Hair follicle dermal papilla cell (primary cell): ENCODE measurements at places on chromosomes 16 and 17. TPM values are rescaled to one million over a fixed set of nuclear protein-coding genes. Genes with fewer than 3 reads are reported as not detected.

Gene ZPBP2
- not detected in 2 replicates for total RNA-seq

Gene SIRT7
- total RNA-seq, result 17.5 and 27.3 TPM in 2 replicates

Gene KRTAP2-3
- total RNA-seq, result not detected in 2 replicates

Gene CFAP52
- total RNA-seq, result 0.36 and 0.65 TPM in 2 replicates

Gene CEP112
- total RNA-seq, result 10.3 and 10.5 TPM in 2 replicates

Gene PSMD12
- total RNA-seq, result 18.3 and 20.6 TPM in 2 replicates

Gene MRC2
- 285 and 465 TPM in 2 replicates for total RNA-seq

Gene CDK5R1
- 0.61 and 0.65 TPM in 2 replicates for total RNA-seq

Gene NOG
- 8.3 and 15.4 TPM in 2 replicates for total RNA-seq

Gene PRCD
- total RNA-seq, result 1.1 and 1.3 TPM in 2 replicates

Gene NPTX1
- total RNA-seq, result 1.1 and 3.4 TPM in 2 replicates

Gene DOC2B
- not detected in 2 replicates for total RNA-seq

Gene CACNB1
- total RNA-seq, result 14.0 and 15.5 TPM in 2 replicates

Gene KRT33B
- total RNA-seq, result not detected in 2 replicates

Gene ABAT
- total RNA-seq, result 10.1 and 12.4 TPM in 2 replicates
